Stimulated activated CD4-positive, alpha-beta T cell treated with anti-CD3 and anti-CD28 coated beads, Interleukin-4, amount 100 ng/mL, for 24 hours (primary cell): ENCODE measurements at places on chromosomes 4 and X.

DNA sequence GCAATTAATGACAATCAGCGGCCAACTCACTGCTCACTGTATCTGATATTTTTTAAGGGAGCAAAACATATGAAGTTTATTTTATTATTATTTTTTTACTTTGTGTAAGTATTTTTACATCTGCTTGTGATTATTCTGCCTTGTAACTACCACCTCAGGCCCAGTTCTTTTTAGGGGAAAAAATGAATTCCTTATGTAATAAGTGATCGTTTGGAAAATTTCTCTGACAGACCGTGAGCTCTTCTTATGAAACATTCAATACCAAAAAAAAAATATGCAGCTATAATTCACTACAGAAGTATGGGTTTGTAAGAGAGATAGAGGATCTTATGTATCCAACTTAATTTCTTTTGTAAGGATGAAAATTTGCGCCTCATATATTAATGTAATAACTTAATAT lies 33.5 kb upstream of the STOX2 start:
- DNase-seq = no peak

GRCh38 chr4:169611991-169612870 lies at the start of gene NEK1:
TSS of gene NEK1 (minus strand) at chr4:169612583. CDS start at chr4:169602630, 9,953 bp downstream.
- peak; percentile 88 for DNase-seq

DNA sequence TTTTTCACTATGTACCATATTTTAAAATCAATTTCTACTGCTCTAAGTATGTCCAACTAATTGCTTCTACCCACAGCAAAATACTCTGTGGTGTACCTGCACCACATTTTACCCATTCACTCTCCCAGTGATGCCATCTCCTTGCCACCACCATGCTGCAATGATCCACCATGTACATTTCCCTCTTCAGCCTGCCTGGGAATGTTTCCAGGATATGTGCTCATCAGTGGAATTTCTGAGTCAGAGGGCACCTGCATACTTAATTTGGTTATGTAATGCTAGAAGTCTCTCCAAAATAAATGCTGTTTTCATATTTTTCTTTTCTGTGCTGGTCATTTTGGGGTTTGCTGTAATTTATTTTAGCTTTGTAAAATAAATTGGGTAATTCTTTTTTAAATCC lies 33.2 kb upstream of the OCIAD2 start:
- no peak for DNase-seq

- peak; percentile 30 for DNase-seq
Observed at GRCh38 chr4:36402008-36402758, 120.8 kb downstream of the DTHD1 start.

GRCh38 chrX:84064164-84064563 lies 123.8 kb downstream of the RPS6KA6 start:
- no peak for DNase-seq

GRCh38 chr4:24932515-24933225 lies 19.8 kb upstream of the CCDC149 start:
- no peak for DNase-seq

DNA sequence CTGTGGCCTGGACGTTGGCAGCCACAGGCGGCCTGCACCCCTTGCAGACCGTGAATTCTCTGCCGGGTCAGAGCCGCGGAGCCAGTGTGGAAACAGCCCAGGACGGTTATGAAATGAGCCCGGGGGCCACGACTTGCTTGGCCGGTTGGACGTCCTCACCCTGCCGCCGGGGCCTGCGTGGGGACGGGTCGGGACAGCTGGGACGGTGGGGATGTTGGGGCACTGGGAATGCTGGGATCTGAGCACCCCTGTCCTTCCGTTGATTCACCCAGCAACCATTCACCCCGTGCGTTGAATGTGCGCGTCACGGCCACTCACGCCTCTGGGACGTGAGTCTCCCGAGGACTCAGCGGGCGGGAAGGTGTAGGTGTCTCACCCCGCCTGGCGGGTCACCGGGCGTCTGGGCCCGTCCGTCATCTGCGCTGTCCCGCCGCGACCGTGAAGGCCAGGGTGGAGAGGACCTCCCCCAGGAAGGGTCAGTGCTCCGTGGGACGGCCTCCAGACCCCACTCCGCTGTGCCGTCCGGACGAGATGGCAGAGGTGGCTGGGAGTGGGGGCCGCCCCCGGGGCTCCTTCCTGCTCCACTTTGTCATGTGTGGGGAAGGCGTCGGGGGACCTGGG lies 4.5 kb upstream of the PLCXD1 start:
- DNase-seq = no peak

- peak; percentile 8 for DNase-seq
Observed at GRCh38 chr4:100079264-100079663, 111.0 kb downstream of the DDIT4L start.
